ENCODE measurements at places on chromosomes 6 and 20.

DNA sequence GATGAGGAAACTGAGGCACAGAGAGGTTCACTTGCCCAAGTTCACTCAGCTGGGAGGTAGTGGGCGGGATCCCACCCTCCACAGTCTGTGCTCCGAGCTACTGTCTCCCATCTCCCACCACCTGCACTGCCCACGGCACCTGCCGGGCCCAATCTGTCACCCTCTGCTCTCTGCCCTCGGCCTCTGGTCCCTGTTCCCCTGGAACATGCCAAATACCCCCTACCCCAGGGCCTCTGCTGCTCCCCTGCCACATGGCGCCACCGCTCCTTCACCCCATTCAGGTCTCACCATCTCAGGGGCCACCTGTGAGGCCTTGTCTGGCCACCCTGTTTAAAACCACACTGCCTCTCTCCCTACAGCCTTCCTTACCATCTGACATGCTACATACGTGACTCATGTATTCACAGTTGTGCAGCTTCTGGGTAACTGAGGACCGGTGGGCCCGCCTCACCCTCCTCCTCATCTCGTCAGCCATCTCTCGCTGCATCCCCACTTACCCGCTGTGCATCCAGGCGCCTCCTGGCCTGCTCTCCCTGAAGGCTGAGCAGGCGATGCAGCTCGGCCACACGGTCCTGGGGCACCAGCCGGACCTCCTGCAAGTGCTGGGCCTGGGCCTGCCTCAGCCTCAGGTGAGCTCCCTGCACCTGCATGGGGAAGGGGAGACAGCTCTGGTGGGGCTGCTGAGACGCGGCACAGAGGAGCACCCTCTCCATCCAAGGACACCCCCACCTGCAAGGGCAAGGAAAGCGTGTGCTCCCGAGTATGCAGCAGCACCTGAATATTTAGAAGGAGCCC, 50.6 kb downstream of the GINS1 start:
- DNase-seq, result no peak

DNA sequence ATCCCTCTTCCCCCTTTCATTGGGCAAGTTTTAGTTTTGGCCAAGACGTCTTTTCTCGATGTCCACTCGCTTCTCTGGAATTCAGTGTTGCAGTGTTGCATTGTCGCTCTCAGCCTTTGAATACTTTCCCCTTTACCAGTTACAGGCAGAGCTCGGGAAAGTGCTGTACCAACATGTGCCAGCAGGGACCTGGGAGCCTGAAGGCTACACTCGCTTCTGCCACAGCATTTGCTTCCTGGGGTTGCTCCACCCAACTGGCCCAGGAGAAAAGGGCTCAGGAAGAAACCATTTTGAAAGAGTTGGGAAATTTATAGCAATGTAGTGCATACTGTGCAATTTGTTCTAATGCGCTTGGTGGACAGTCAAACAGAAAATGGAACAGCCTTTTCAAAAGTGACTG, 78.6 kb downstream of the LINC00237 start:
- no peak for DNase-seq

DNA sequence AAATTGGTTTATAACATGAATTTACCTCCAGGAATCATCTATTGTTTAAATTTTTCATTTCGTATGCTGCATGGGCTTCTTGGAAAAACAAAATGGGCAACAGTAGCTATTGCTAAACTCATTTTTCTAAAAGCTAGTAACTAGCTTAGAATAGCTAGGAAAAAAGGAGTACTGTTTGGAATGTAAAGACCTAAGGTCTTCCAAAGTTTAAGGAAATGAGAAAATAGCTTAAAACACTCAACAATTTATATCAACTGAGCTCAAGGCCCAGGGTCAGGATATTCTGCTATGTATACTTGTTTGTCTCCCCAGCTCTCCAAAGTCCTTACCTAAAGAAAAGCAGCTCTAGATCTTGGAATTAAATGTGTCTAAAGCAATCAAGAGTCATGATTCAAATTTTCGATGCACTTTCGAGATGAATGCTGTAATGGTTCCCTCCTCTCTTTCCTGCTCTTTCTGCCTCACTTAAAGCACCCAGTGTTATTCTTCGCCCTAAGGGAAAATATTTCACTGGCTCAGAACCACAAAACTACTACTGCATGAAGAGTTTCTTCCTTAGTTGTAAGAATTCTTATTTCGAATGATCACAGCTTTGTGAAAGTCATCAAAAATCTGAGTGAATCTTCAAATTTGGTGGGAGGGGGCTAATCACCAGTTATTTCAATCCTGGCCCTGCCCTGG, 41.6 kb downstream of the LYRM4 start:
- DNase-seq, result no peak

- DNase-seq, result no peak
Observed at GRCh38 chr6:148965287-148965686, 218.5 kb downstream of the UST start.

DNA sequence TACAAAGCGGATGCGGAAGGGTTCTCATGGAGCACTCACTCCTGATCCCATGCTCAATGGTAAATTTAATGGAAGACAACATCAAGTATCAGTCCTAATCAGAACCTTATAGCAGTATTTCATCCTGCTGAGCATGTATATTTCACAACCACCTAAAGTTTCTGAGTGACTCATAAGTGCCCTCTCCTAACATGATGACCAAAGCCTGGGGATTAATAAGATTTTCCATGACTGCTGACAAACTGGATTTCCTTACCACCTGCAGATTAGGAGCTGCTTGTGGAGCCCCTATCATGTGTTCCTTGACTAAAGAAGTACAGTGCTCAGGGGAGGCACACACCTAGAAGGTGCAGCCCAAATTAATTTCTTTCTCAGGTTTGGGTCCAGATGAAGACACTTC, 112.8 kb downstream of the INSM1 start:
- DNase-seq, result no peak

DNA sequence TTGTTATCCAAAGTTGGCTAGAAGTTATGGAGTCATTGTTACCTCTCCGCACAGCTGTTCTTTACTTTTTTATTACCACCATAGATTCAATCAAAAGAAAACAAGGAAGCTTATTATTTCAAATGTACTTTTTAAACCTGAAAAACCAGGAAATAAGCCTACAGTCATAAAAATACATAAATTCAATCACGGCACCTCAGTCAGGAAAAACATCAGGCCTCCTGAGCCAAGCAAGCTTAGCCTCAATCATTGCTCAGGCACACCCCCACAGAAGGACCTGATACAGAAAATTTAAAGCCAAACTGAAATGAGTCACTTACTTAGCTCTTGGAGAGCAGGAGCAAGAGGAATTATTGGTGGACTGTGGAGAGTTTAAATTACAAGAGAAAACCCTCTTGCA, 44.3 kb downstream of the MARCKS start:
- peak; percentile 7 for DNase-seq

All from skin of body (tissue), 3 donors.